ENCODE measurements at places on chromosomes 3 and 15. TPM values are rescaled to one million over a fixed set of nuclear protein-coding genes. Genes with fewer than 3 reads are reported as not detected.

DPPA4 gene
- polyA plus RNA-seq, result 0.08 TPM

GOLGA6L7 gene
- not detected for polyA plus RNA-seq

DYNLT2B gene
- 13.8 TPM for polyA plus RNA-seq

PRR20G gene
- not detected for polyA plus RNA-seq

ABI3BP gene
- 229 TPM for polyA plus RNA-seq

VIPR1 gene
- polyA plus RNA-seq, result 0.47 TPM

CDHR4 gene
- 0.16 TPM for polyA plus RNA-seq

GOLGA8M gene
- 1.4 TPM for polyA plus RNA-seq

TF gene
- polyA plus RNA-seq, result 4.7 TPM

EDEM1 gene
- 11.5 TPM for polyA plus RNA-seq

CAMP gene
- not detected for polyA plus RNA-seq

APOD gene
- polyA plus RNA-seq, result 748 TPM

ITIH4 gene
- polyA plus RNA-seq, result 14.2 TPM

LRRC3B gene
- polyA plus RNA-seq, result 1.1 TPM

EXD1 gene
- not detected for polyA plus RNA-seq

POPDC2 gene
- 3.0 TPM for polyA plus RNA-seq

CCPG1 gene
- polyA plus RNA-seq, result 26.7 TPM

IL16 gene
- polyA plus RNA-seq, result 16.5 TPM

USP50 gene
- polyA plus RNA-seq, result not detected

ATP10A gene
- 0.79 TPM for polyA plus RNA-seq

CCRL2 gene
- 1.2 TPM for polyA plus RNA-seq

PFN2 gene
- 175 TPM for polyA plus RNA-seq

AADAC gene
- polyA plus RNA-seq, result 40.6 TPM

Data from ovary (tissue), 10 donors.